ENCODE measurements at places on chromosomes 3 and 15. TPM values are rescaled to one million over a fixed set of nuclear protein-coding genes. Genes with fewer than 3 reads are reported as not detected.

The DLL4 gene
- not detected for total RNA-seq

The CD200 gene
- total RNA-seq, result not detected

The ATP8B4 gene
- 0.53 TPM for total RNA-seq

The BCHE gene
- total RNA-seq, result not detected

The COPG1 gene
- 340 TPM for total RNA-seq

The ZNF774 gene
- total RNA-seq, result 2.7 TPM

The CASR gene
- total RNA-seq, result not detected

The B3GNT5 gene
- total RNA-seq, result not detected

The C3orf52 gene
- total RNA-seq, result 11.0 TPM

The GOLGA8S gene
- not detected for total RNA-seq

The CLSTN2 gene
- total RNA-seq, result not detected

DNA sequence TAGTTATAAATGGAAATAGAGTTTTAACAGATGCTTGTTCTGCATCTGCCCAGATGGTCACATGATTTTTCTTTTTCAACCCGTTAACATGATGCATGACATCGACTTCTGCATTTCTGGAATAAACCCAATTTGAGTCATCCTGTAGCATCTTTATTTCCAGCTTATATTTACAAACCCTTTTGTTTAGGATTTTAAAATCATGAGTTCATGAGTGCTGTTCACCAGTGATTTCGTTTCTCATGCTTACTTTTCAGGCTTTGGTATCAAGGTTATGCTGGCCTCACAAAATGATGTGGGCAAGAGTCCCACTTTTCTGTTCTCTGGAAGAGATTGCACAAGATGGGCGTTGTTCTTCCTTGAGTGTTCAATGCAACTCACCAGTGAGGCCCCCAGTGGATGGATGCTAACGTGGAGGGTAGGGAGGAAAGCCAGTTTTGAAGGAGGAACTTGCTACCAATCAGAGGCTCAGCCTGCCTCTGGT is 5.2 kb downstream of the HRH1 start:
- peak; percentile 84 for DNase-seq
- H3K4me3 ChIP-seq, result peak overlapping the region; percentile 78
- peaks cover 8% of the 10 kb centered on the region for H3K36me3 ChIP-seq
- no peaks in the 10 kb centered on the region for H3K27me3 ChIP-seq
- H3K4me1 ChIP-seq, result peaks cover 67% of the 10 kb centered on the region

DNA sequence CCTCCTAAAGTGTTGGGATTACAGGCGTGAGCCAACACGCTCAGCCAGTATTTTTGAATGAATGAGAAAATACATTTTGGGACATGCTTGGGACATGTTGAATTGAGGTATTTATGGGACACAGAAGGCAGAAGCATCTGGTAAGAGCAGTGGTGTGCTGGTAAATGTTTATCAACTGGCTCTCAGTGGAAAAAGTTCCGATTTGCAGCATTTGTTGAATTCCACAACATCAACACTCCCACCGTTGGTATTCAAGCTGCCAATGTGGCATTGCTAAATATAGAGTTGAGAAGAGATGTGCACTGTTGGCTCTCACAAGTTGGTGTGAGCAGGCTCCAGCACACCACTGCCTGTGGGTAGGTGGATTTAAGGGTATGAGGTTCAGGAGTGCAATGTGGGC is 35.8 kb upstream of the LRRFIP2 start:
- H3K4me3 ChIP-seq, result no peak overlapping the region
- peak; percentile 61 for DNase-seq
- H3K4me1 ChIP-seq, result peaks cover 12% of the 10 kb centered on the region
- H3K27me3 ChIP-seq, result peaks cover 4% of the 10 kb centered on the region

- no peaks in the 10 kb centered on the region for H3K4me1 ChIP-seq
- no peaks in the 10 kb centered on the region for H3K36me3 ChIP-seq
- no peak for DNase-seq
Observed at GRCh38 chr3:133113927-133114597, 75.9 kb downstream of the TMEM108 start.

DNA sequence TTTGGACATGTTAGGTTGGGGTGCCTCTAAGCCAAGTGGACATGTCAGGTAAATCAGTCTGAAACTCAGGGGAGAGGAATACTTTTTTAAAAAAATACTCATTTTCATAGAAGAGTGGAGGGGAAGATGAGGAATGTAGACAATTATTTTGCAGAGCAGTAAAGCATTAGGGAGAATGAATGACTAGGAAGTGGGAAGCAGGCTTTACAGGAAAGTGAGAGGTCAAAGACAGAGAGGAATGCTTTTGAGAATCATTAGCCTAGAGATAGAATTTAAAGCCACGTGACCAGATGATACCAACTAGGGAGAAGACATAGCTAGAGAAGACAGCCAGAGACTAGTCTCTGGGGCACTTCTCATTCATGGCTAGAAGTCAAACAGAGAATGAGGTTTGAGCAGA is 91.0 kb downstream of the RAD18 start:
- H3K36me3 ChIP-seq, result peaks cover 46% of the 10 kb centered on the region
- no peaks in the 10 kb centered on the region for H3K27me3 ChIP-seq
- peak overlapping the region; percentile 88 for H3K27ac ChIP-seq
- peaks cover 89% of the 10 kb centered on the region for H3K4me1 ChIP-seq
- peak; percentile 39 for DNase-seq

- no peaks in the 10 kb centered on the region for H3K36me3 ChIP-seq
- DNase-seq, result no peak
- no peak overlapping the region for H3K4me3 ChIP-seq
- no peak overlapping the region for H3K27ac ChIP-seq
- peaks cover 47% of the 10 kb centered on the region for H3K27me3 ChIP-seq
Observed at GRCh38 chr3:127068111-127068810, 85.3 kb downstream of the PLXNA1 start.

DNA sequence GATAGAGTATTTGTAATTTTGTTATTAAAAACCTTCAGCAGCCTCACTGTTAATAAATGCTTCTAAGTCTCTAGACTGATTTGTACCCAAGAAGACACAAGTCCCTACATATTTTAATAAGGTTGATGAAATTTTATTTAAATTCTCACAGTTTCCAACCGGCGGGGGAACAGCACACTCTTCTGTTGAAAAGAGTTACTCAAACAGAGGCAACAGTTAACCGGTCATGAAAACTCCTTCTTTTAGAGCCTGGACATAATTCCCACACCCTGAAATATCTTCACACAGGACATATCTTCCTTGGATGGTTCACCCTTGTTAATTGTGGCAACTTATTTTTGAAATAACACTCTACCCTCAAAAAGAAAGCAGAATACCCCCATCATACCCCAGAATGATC is 278.8 kb downstream of the FOXP1 start:
- H3K4me1 ChIP-seq, result peaks cover 43% of the 10 kb centered on the region
- peak overlapping the region; percentile 66 for H3K4me3 ChIP-seq
- H3K27ac ChIP-seq, result peak overlapping the region; percentile 48
- H3K27me3 ChIP-seq, result no peaks in the 10 kb centered on the region

GRCh38 chr15:75455982-75456531 is 4.6 kb upstream of the SIN3A start:
- H3K36me3 ChIP-seq, result no peaks in the 10 kb centered on the region
- peaks cover 6% of the 10 kb centered on the region for H3K27me3 ChIP-seq
- H3K4me1 ChIP-seq, result peaks cover 35% of the 10 kb centered on the region
- DNase-seq, result peak; percentile 47
- H3K4me3 ChIP-seq, result peak overlapping the region; percentile 92

- peak overlapping the region; percentile 43 for H3K4me3 ChIP-seq
- no peaks in the 10 kb centered on the region for H3K36me3 ChIP-seq
- H3K27me3 ChIP-seq, result peaks cover 6% of the 10 kb centered on the region
- H3K4me1 ChIP-seq, result peaks cover 46% of the 10 kb centered on the region
- H3K27ac ChIP-seq, result peak overlapping the region; percentile 50
- peak; percentile 82 for DNase-seq
Observed at GRCh38 chr15:70327856-70328678, 230.3 kb upstream of the TLE3 start.

- H3K27me3 ChIP-seq, result peaks cover 1% of the 10 kb centered on the region
- no peaks in the 10 kb centered on the region for H3K36me3 ChIP-seq
- no peak overlapping the region for H3K27ac ChIP-seq
- DNase-seq, result no peak
- H3K4me1 ChIP-seq, result no peaks in the 10 kb centered on the region
- no peak overlapping the region for H3K4me3 ChIP-seq
Observed at GRCh38 chr3:157999246-157999645, 107.0 kb downstream of the SHOX2 start.

DNA sequence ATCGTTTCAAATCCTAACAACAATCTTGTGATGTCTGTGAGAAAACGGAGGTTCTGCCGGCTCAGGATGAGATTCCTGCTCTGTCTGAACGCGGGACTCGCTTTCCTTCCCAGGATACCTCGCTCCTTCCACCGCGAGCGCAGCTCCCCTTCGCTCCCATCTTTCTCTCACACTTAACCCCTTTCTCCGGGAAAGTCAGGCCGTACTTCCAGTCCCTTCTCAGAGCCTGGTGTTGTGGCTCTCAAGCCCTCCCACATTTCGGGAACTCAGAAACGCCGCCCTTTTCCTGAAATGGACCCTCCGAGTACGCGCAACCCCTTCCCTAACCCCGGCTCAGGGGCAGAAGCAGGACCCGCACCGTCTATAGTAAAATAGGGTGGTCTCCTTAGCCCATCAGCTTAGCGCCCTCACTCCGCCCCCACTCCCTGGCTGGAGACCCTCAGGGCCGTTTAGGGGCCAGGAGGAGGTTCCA is 378 bp upstream of the FEM1B start:
- H3K4me1 ChIP-seq, result peaks cover 76% of the 10 kb centered on the region
- peaks cover 22% of the 10 kb centered on the region for H3K36me3 ChIP-seq
- H3K4me3 ChIP-seq, result peak overlapping the region; percentile 96

GRCh38 chr3:22980346-22980745 is 222.8 kb upstream of the UBE2E2 start:
- DNase-seq, result peak; percentile 10
- H3K27me3 ChIP-seq, result peaks cover 4% of the 10 kb centered on the region
- no peaks in the 10 kb centered on the region for H3K36me3 ChIP-seq
- H3K4me3 ChIP-seq, result no peak overlapping the region
- peaks cover 4% of the 10 kb centered on the region for H3K4me1 ChIP-seq

DNA sequence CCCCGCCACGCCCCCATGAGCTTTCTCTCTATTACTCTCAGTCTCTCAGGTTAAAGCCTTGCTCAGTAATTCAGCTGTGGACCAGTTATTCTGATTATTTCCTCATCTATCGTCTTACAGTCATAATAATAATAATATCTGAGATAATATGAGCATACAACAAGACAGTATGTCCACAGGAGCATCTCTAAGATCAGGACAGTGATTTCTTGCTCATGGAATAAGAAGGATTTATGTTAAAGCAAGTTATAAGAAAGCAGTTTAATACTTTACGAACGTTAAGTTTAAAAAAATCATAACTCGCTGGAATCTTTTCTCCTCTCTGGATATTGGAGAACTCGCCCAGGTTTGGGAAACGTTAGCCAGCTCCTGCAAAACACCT is 643 bp upstream of the LMCD1 start:
- peaks cover 67% of the 10 kb centered on the region for H3K4me1 ChIP-seq
- peaks cover 4% of the 10 kb centered on the region for H3K36me3 ChIP-seq
- H3K4me3 ChIP-seq, result peak overlapping the region; percentile 92
- peak overlapping the region; percentile 89 for H3K27ac ChIP-seq
- DNase-seq, result no peak

- H3K4me1 ChIP-seq, result peaks cover 17% of the 10 kb centered on the region
- peak; percentile 35 for DNase-seq
- H3K36me3 ChIP-seq, result no peaks in the 10 kb centered on the region
- H3K27me3 ChIP-seq, result peaks cover 52% of the 10 kb centered on the region
Observed at GRCh38 chr3:43248185-43248583, 38.2 kb upstream of the SNRK start.

DNA sequence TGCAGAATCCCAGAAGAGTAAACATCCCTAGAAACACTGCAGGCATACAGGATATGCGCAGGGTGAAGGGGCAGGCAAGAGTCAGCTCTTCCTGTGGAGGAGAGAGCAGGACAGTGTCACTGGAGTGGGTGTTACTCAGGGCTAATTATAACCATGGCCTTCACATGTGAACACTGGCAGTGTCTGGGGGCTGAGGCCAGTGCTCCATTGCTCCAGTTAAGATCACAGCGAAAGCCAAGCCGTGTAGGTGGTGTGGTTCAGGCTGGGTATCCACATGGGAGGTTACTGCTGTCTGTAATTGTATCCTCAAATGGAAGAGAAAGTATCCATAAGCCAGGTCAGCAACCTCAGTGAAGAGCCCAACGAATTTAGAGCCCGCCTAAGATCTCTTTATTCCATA is 84.6 kb downstream of the MESD start:
- H3K4me3 ChIP-seq, result no peak overlapping the region
- peaks cover 10% of the 10 kb centered on the region for H3K27me3 ChIP-seq
- no peak for DNase-seq
- peaks cover 14% of the 10 kb centered on the region for H3K36me3 ChIP-seq
- no peak overlapping the region for H3K27ac ChIP-seq
- H3K4me1 ChIP-seq, result peaks cover 23% of the 10 kb centered on the region

GRCh38 chr15:61753018-61753710 is 307.1 kb downstream of the VPS13C start:
- H3K4me1 ChIP-seq, result no peaks in the 10 kb centered on the region
- H3K27ac ChIP-seq, result no peak overlapping the region
- DNase-seq, result no peak
- no peak overlapping the region for H3K4me3 ChIP-seq

DNA sequence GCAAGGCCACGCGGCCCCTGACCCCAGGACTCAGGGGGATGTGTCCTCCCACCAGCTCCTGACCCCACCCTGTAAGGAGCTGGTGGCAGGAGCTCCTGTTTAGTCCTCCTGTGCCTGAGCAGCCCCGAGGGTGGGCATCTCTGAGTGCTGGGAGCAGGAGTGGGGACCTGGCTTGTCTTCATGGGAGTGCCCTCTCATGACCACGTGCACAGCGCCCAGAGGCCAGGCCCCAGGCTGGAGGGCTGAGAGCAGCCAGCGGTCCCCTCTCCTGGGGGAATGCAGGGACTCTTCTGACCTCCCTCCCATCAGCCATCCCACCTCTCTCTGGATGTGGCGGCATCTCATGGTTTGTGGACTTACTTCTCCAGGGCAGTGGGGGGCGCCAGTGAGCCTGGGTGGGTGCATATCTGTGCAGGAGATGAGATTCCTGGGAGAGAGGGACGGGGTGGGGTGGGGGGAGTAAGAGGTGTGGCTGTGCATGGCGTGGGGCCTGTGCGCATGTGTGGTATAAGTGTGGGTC is 205.6 kb downstream of the TBC1D2B start:
- no peak for DNase-seq
- no peak overlapping the region for H3K4me3 ChIP-seq
- H3K36me3 ChIP-seq, result no peaks in the 10 kb centered on the region

- DNase-seq, result no peak
- peaks cover 13% of the 10 kb centered on the region for H3K36me3 ChIP-seq
- H3K27me3 ChIP-seq, result no peaks in the 10 kb centered on the region
- no peak overlapping the region for H3K4me3 ChIP-seq
Observed at GRCh38 chr3:38500688-38501417, 4.7 kb downstream of the EXOG start.

GRCh38 chr15:61153291-61153690 is 75.8 kb downstream of the RORA start:
- no peak for DNase-seq
- no peaks in the 10 kb centered on the region for H3K4me1 ChIP-seq
- H3K27me3 ChIP-seq, result no peaks in the 10 kb centered on the region
- H3K36me3 ChIP-seq, result no peaks in the 10 kb centered on the region
- no peak overlapping the region for H3K4me3 ChIP-seq

- peaks cover 13% of the 10 kb centered on the region for H3K27me3 ChIP-seq
- no peak overlapping the region for H3K4me3 ChIP-seq
- H3K36me3 ChIP-seq, result peaks cover 21% of the 10 kb centered on the region
- no peaks in the 10 kb centered on the region for H3K4me1 ChIP-seq
Observed at GRCh38 chr15:66912001-66912400, 153.4 kb upstream of the SMAD3 start.
